AG09319 (cell line): ENCODE measurements at places on chromosomes 13 and 19.

DNA sequence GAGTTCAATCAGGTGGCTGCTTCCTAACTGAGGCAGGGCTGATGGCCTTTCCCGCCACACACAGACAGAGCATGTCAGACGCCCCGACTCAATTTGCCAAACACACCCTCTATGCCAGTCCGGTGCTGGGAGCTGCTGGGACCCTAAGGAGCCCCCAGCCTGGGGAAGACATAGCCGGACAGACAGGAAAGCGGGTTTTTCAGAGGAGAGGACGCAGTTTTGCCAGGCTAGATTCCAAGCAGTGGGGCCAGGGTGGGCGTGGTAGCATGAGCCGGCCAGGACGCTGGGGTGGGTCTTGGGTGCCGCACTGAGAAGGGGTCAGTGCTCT lies 19.8 kb downstream of the MAST3 start:
- DNase-seq: no peak

GRCh38 chr13:98279473-98280175 lies 102.6 kb upstream of the RNF113B start:
- DNase-seq: no peak

DNA sequence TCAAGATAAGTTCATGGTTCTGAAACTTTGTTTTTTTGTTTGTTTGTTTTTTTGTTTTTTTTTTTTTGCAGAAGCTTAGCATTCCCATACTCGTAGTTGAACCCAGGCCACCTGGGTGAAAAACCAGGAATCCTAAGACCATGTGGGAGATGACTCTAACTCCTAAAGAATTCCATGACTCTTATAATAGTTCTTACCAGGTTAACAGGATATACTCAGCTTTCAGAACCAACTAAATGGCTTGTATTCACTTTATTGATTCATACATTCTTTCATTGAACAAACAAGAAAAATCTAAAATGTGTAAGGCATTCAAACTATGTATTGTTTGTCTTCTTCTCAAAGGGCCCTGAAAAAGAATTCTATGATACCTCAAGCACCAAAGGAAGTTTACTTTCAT lies 40.5 kb upstream of the KLF5 start:
- DNase-seq: no peak

DNA sequence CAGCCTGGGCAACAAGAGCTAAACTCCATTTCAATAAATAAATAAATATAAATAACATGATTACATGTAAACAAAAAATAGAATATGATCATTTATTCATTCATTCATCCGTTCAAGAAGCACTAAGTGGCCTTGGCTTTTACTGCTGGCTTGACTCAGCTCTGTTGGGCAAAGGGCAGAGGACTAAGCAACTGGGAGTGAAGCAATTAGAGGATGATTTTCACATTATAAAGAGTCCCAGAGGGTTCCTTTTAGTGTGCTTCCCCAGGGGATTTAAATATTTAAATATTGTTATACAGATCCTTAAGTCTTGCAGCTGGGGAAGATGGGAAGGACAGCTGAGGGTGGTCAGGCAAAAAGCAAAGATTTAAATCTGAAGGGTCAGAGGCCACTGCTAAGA lies 34.9 kb upstream of the FLT1 start:
- DNase-seq: no peak

GRCh38 chr13:89052699-89053098 lies 1381.5 kb downstream of the SLITRK5 start:
- DNase-seq: no peak

DNA sequence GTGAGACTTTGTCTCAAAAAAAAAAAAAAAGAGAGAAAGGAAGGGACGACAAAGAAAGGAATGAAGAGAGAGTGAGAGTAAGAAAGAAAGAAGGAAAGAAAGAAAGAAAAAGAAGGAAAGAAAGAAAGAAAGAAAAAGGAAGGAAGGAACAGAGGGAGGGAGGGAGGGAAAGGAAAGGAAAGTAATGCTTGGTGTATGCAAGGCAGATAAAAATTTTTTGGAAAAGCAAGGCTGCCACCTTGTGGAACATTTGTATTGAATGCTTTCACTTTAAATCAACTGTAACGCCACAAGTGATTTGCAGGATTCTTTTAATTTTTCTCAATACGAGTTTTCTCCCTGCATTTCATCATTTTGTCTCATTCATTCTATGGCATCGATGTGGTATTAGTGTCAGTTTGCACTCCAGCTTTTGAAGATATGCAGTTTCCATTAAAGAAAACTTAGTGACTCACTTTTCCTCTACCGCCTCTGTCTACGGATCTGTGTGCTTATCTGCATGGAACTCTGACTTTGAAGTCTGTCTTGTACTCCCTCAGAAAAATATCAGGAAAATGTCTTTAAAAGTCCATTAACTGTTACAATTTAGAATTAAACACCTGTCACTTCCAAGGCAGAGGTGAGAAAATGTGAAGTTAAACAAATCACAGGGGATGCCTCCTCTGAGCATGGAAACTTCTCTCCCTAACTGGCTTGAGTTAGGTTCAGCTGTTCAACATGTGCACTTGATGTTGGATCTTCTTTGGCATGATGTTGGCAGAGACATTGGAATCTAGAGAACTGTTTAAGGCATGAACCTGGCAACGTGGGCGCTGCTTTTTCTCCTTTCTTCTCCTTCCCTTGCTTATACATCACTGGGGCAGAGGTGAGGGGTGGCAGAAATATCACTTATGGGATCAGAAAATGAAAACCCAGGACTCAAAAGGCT lies 20.0 kb upstream of the ZDHHC20 start:
- peak; percentile 50 for DNase-seq

DNA sequence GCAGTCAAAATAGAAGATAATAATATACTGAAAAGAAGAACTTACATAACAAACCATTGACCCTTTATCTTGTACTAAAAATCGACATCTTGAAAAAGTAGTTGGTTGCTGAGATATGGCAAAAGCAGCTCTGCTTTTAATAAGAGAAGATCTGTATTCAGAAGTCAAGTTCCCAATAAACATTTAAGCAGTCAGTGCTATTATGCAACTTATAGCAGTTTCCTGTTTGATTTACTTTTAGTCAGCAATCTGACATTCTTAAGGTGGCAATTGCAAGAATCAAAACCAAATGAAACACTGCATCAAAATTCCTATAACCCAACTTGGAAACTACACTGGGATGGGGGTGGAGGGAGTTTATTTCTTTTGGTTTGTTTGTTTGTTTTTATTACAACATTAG lies 165.5 kb downstream of the TBC1D4 start:
- no peak for DNase-seq

DNA sequence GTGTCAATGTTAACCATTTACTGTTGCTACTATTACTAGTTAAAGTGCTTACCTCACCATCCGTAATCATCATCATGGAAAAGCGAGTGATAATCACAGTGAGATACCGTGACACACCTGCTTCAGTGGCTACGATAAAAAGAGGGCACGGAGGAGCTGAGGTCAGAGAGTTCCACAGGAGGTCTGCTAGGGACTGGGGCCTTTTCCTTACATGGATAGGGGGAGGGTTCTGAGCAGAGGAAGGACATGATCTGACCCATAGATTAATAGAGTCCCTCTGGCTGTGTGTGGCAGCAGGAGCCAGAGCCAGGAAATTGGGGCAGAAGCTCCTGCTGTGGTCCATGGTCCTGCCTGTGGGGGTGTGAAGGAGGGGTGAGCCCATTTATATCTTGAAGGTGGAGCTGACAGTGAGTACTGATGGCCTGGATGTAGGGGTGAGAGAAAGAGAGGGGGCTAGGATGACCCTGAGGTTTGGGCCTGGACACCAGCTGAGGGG lies 136.7 kb downstream of the SIPA1L3 start:
- no peak for DNase-seq

DNA sequence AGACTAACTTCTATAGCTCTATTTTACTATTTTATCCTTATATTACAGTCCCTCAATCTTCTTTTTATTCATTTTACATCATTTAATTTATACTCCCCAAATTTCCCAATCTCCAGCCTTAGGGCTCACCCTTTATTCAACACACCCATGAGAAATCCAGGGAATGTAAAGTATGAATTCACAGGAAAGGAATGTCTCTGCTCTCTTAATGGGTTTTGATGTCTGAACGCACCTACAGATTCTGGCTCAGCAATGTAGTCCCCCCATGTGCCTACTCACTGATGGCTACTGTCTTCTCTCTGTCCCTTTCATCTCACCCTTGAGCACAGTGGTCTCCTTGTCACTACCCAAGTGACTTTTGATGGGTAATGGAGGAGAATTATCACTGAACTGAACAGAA lies 32.8 kb downstream of the TNFSF13B start:
- no peak for DNase-seq

- no peak for DNase-seq
Observed at GRCh38 chr19:38107129-38107528, 116.9 kb downstream of the DPF1 start.
